Dorsolateral prefrontal cortex (tissue), 122 donors: ENCODE measurements at places on chromosomes 11 and 22. TPM values are rescaled to one million over a fixed set of nuclear protein-coding genes. Genes with fewer than 3 reads are reported as not detected.

- DNase-seq = peak; percentile 89
Observed at GRCh38 chr11:1694064-1694845, 2.7 kb upstream of the KRTAP5-6 start.

The SCGB1D4 gene
- total RNA-seq = not detected

- DNase-seq = peak; percentile 23
Observed at GRCh38 chr11:73648571-73649046, 2.2 kb downstream of the PLEKHB1 start.

- no peak for DNase-seq
Observed at GRCh38 chr11:133808393-133809140, 36.7 kb downstream of the SPATA19 start.

GRCh38 chr11:129225190-129225589 is 33.1 kb upstream of the ARHGAP32 start:
- no peak for DNase-seq

DNA sequence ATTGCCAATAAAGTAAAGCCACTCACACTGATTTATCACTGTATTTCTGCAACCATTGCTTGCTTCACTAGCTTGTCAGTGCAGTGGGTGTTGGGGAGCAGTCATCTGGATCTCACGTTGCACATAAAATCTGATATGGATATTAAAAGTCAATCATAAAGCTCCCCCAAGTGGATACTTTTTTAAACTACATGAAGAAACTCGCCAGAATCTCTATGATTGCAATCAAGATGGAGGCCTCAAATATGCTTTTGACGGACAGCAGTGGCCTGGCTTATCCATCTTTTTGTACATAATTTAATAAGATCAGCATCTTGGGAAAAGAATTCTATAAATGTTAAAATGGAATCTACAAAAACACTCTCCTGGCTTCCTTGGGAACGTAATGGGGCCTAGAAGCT is 137.7 kb downstream of the WT1 start:
- DNase-seq = peak; percentile 7

GRCh38 chr11:45167283-45167682 is 20.8 kb downstream of the PRDM11 start:
- DNase-seq = no peak

The DUSP8 gene
- total RNA-seq = 57.5 TPM

The C11orf54 gene
- 37.2 TPM for total RNA-seq

DNA sequence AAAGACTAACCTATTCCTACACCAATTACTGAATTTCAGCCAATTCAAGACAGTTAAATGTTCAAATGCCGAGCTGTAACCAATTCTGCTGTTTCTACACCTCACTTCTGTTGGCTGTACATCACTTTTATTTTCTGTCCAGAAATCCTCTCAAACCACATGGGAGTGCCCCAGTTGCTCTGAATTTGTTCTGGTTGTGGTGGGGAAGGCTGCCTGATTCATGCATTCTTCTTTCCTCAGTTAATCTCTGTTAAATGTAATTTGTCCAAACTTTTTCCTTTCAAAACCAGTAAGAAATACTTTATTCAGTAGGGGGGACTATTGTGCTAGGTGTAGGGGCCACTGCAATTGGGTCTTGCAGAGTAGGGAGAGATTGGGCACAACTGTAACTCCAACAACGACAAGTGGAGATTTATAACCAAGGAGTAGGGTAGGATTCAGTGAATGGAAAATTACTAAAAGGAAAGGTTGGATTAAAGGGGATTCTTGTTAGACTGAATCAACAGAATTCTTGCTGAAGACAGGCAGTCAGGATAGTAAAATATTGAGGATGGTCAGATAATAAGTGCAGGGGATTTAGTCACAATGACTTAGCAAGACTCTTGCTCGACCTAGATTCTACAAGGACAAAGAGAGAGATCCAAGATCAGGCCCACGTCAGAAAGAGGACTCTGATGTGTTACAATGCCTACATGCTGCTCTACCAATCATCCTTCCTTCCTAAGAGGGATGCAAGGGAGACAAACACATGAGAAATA is 593.5 kb upstream of the FAT3 start:
- no peak for DNase-seq

DNA sequence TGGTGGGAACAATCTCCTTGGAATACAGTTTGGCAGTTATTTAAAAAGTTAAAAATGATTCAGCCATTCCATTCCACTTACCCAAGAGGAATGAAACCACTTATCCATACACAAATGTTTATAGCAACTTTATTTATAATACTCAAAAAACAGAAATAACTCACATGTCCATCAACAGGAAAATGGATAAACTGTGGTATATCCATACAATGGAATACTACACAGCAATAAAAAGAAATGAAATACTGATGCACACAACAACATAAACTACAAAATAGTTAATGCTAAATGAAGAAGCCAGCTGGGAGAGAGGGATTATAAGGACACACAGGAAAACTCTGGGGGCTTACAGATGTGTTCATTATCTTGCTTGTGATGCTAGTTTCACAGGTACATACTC is 64.7 kb downstream of the FCHSD2 start:
- no peak for DNase-seq

DNA sequence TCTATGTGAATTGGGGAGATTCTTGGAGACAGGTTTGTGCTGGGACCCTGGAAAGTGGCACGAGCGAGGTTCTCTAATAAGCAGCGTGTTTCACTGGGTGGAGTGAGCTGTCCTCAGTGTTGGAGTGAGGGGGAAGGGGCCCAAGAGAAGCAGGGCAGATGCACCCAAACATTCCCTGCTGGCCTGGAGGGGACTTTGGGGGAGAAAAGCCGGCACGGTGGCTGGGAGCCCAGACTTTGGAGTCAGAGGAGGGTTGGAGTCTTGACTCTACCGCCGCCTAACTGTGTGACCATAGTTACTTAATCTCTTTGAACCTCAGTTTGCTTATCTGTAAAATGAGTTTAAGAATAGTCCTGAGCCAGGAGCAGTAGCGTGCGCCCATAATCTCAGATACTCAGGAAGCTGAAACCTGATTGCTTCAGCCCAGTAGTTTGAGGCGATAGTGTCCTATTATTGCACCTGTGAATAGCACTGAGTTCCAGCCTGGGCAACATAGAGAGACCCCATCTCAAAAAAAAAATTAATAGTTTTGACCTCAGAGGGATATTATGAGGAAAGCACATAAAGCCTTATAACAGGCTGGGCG is 614 bp downstream of the NR1H3 start:
- DNase-seq = no peak

DNA sequence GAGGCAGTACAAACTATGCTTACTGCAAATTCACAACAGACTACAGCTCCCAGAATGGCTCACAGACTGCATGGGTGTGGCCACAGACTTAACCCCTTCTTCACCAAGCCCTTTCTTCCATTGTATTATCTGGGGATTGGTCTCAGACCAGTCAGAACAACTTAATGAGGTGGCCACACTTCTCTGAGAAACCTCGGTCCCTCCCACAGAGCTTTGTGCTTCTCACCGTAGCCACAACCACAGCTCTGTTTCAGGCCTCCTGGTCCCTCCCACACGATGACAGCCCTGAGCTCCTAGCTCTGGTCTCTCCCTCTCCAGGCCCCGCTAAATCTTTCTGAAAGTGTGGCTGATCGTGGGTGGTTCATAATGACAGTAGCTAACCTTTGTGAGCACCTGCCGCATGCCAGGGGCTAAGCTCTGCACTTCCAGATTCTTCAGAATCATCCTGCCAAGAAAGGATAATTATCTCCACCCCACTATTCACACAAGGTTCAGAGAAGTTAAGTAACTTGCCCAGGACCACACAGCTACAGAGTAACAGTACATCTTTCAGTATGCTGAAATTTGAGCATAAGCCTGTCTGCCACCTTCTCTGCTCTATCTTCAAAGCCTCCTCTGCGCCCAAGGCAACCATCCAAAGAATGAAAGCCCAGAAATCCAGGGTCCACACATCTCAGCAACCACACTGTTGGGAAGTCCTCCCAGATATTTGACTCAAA is 5.4 kb downstream of the PDE2A start:
- DNase-seq = no peak

The RBMXL2 gene
- total RNA-seq = not detected

GRCh38 chr11:107591378-107592230 is 657 bp downstream of the ELMOD1 start:
- DNase-seq = no peak

DNA sequence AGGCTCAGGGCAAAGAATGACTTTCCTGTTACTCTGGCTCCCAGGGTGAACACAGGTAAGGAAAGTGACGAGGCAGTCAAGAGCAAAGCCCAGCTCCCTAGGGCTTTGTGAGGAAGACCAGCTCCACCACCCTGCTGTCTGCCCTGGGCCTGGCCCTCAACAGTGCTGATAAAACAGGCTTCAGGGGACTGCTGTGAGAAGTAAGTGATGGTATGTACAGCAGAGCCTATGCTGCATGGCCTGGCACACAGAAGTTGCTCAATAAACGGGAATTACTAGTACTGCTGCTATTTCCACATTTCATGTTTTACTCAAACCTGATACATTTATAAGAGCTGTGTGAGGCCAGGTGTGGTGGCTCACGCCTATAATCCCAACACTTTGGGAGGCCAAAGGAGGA is 50.3 kb downstream of the MICAL3 start:
- no peak for DNase-seq

The TPBGL gene
- total RNA-seq = 0.84 TPM

The BIRC3 gene
- total RNA-seq = 2.3 TPM

- no peak for DNase-seq
Observed at GRCh38 chr11:119056421-119056999, 495 bp downstream of the HYOU1 start.

DNA sequence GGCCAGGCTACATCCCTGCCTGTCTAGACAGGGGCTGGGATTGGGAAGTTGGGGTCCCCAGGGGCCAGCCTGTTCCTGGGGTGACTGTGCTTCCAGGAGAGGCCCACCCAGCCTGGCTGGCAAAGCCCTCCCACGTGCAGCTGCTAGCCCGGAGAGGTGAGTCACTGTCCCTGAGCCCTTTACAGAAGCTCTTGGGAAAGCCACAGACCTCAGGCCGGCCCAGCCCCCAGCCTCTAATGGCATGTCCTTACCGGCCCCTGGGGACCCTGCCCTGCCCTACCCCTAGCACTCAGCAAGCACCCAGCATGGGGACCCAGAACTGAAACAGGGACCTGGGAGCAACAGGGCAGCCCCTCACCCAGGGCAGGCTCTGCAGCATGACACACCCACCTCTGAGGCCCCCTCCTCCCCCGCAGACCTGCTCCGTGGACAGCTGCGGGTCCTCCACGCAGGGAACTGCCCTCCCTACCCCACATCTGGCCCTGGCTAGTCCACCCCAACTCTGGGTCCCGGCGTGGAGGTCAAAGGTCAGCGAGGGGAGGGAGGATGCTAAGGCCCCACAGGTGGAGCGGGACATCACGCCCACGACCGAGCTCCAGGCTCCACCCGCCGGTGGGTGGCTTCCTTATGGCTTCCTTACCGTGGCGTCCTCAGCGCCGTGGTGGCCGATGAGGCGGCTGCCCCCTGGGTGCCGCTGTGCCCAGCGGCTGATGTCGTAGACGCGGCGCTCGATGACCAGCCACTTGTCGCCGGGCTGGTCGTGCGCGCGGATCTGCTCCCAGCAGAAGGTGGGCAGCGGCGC is 615 bp downstream of the FADS3 start:
- no peak for DNase-seq

GRCh38 chr22:39996732-39997131 is 2.0 kb downstream of the FAM83F start:
- no peak for DNase-seq

GRCh38 chr11:76792505-76793264 is 9.5 kb downstream of the TSKU start:
- DNase-seq = no peak

GRCh38 chr11:130102301-130103249 is 32.9 kb downstream of the APLP2 start:
- DNase-seq = no peak

- no peak for DNase-seq
Observed at GRCh38 chr11:8047382-8047781, 33.6 kb upstream of the TUB start.

The FAT3 gene
- total RNA-seq = 69.1 TPM

DNA sequence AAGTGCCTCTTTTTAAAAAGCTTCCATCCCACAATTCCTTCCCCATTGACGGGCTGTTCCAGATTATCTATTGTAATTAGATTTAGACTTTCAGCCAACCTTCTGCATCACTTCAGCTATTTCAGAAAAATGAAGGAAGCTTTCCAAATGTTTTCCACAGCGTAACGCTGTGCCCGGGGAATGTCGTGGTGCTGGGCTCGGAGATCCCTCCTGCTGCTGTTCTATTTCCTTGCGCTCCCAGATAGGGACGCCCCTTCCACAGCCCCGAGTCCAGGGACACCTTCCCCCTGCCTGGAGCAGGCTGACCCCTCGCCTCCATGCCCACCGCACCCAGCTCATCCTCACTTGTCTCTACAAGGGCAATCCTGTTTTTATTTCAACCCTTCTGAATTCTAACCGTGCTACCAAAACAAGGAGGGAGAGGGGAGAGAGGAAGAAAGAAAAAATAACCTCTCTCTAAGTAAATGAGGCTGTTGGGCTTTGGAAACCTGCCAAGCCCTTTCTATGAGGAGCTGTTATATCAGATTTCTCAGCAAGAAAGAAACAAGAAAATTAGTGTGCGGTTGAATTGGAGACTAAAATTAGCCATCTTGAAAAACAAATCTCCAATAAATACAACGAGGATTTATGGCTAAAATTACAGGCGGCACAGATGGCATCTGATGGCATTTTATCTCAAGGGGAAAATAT is 366.9 kb downstream of the BRD1 start:
- no peak for DNase-seq

GRCh38 chr22:23824476-23825245 is 14.1 kb downstream of the DERL3 start:
- DNase-seq = no peak

The BBOX1 gene
- 11.1 TPM for total RNA-seq

DNA sequence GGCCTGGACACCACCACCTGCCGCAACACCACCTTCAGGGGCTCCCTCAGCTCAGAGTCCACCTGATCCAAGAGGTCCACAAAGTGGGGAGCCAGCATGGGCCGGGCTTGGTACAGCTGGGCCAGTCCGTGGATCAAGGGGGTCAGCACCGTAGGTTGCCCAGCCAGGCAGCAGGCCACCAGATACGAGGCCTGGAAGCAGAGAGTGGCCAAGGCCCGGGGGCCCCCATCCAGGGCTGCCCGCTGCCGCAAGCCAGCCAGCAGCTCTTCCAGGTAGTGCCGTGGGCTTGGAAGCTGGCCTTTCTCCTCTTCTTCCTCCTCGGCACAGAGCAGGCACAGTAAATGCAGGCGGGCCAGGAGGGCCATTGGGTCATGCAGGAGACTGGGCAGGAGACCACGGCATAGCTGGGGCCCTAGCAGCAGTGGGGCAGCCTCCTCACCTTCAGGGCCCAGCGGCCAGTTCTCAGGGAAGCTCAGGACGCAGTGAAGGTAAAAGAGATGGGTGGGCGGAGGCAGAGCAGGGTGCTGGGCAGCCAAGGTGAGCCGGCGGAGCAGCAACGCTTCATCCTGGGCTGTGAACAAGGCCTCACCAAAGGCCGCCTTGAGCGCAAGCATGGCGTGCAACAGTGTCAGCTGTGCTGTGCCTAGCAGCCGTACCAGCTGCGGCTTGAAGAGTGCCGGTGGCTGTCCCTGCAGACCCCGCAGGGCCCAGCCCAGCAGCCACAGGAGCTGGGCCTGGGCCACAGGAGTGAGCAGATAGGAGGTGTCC is 1.7 kb downstream of the AP5B1 start:
- peak; percentile 8 for DNase-seq

The ARHGAP8 gene
- total RNA-seq = 1.9 TPM
